ENCODE measurements at places on chromosomes 7 and 10.

- no peak for DNase-seq
Measured at GRCh38 chr10:58918887-58919286, 257.6 kb upstream of the PHYHIPL start.

GRCh38 chr7:107638594-107638993, 22.0 kb upstream of the SLC26A4 start:
- DNase-seq = no peak

DNA sequence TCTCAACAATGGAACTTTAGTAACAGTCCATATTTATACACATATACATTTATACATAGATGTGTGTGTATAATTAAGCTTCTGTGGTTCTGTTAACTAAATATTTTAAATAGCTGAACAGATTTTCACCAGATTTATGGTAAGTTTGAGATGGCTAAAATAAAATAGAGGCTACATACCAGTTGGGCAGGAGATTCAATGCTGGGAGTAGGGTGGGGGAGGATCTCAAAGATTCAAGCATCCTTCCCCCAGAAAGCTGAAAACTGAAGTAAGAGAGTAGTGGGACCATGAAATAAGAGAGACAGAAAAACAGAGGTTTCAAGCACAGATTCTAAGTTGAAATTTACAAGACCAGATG, 14.0 kb downstream of the LRRC17 start:
- DNase-seq = no peak

- DNase-seq = peak; percentile 92
Measured at GRCh38 chr10:11684717-11685645, 57.2 kb upstream of the ECHDC3 start.

DNA sequence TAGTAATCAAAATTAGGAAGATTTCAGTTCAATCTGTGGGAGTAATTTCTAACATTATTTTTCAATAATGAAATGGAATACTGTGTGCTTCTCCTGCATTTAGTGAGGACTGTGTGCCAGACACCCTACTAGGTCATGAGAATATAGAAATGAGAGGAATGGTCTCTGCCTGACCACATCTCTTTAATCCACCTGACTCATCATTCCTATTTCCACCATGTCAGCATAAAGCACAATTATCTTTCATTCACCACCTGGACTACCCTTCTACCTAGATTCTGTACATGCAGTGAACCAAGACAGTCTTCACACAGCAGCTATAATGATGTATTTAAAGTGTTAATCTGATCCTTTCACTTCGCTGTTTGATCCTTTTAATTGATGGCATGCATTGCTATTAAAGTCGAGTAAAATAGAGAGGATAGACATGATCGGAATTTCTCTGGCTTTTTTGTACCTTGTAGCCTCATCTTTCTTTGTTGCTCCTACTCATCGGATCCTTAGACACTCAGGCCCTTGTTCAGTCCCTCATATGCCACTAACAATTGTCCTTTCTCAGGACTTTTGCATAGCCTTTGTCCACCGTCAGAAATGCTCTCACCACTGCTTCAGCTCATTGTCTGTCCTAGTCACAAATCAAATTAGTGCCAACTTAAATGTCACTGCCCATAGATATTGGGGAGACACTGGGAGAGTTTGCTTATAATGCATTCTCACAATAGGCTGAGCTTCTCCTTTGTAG, 1037.1 kb downstream of the REEP3 start:
- DNase-seq = no peak

GRCh38 chr7:148835854-148836253, 48.2 kb downstream of the EZH2 start:
- DNase-seq = no peak

Data from RWPE1 (cell line).